MV-4-11 (cell line): ENCODE measurements at places on chromosomes 16 and 17.

GRCh38 chr16:29820730-29821642 is 724 bp downstream of the MVP start:
- DNase-seq, result no peak

GRCh38 chr17:2749058-2749783 is at the start of gene CCDC92B:
CCDC92B (minus strand) TSS chr17:2749652; CDS start chr17:2735145, 14,507 bp downstream.
- no peak for DNase-seq

DNA sequence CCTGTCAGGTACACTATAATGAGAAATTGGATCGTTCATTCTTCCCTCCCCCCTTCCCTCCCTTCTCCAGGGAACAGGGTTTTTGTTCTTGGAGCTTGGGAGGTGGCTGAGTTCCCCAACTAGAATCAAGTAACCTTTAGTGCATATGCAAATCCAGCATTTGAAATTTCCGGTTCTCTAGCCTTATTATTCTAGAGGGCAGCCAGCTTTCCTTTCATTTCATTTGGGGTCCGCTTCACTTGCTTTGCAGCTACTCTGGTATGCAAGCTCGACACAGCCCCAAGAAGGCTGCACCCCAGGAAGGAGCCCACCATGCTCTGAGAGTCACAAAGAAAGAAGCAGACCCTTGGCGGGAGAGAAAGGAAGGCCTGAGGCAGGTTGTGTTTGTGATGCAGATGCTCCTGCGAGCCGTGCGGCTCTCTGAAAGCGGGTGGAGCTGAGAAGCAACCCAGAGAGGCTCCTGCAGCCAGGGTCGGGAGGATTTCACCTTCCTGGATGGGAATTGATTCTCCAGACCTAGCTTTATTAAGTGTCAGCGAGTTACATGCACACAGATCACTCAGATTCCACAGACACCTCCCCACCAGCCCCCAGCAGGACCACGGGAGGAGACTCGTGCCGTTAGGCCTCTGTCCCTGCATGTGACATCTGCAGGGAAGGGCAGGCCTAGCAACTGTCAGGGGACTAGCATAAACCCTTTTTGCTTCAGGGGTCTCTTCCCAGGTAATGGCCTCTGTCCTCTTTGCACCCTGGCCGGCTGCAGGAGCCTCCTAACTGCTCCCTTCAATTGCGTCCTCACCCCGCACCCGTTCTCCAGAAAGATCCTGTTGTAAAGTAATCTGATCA is 34.5 kb downstream of the PMM2 start:
- DNase-seq, result no peak

- DNase-seq, result peak; percentile 70
These were observed 10.7 kb upstream of the MEAK7 start for GRCh38 chr16:84514874-84515835.

- DNase-seq, result peak; percentile 65
These were observed 93.9 kb downstream of the GSG1L start for GRCh38 chr16:27969574-27969973.

- DNase-seq, result no peak
These were observed 228.8 kb downstream of the SLC39A11 start for GRCh38 chr17:72863526-72864211.

- DNase-seq, result no peak
These were observed 13.9 kb upstream of the TMC7 start for GRCh38 chr16:18969855-18970240.

DNA sequence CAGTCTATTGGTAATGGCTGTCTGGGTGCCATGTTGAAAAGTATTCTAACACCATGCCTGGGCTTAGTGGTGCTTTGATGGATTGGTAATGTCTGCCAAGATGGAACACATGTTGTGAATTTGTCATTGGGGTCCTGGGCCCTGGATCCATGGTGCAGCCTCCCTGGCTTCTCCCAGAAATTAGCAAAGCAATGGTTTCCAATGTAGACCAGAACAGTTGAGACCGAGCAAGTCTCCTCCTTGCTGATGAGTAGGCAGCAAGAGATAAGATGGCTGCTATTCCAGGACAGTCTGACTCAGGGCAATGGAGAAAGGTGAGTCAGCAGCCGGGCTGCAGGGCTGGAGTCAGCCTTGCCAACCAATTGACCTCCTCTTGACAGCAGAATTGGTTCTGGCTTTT is 30.8 kb downstream of the GPR139 start:
- peak; percentile 2 for DNase-seq

DNA sequence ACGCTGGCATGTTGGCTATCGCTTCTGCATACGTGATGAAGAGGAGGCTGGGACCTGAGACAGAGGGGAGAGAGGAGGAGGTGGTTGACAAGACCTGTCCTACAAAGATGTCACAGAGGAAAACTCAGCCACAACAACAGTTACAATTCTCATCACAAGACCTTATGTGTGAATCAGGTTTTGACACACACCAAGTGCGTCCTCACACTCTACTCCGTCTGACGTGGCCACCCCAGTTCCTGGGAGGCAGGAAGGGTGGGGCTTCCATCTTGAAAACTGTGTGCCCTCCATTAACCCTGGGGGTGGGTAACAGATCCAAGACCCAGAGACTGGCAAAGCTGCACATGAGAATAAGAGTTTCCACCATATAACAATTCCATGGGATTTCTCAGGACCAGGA is 24.1 kb downstream of the SLC6A4 start:
- DNase-seq, result no peak

- DNase-seq, result no peak
These were observed 250.4 kb upstream of the N4BP1 start for GRCh38 chr16:48860341-48860740.

DNA sequence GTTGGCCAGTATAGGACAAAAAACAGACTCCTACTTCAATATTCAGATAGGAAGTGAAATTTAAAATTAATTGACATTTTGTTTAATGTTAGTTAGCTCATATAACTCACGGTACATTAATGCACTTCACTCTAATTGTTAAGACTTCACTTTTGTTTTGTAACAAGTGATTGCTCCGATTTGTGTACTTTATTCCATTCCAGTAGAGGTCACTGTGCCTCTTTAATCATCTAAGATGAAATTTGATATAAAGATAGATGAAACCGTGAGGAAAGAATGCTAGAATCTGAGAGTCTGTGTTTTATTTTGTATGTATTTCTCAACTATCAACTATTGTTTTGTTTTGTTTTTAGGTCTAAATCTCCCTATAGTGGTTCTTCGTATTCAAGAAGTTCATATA is 29.0 kb downstream of the RBBP6 start:
- no peak for DNase-seq

GRCh38 chr17:76369804-76370203 is 14.6 kb upstream of the SPHK1 start:
- no peak for DNase-seq

GRCh38 chr16:48393485-48394354 is 8.5 kb upstream of the SIAH1 start:
- DNase-seq, result peak; percentile 18

- DNase-seq, result no peak
These were observed 1.2 kb upstream of the MGAT5B start for GRCh38 chr17:76866774-76867577.

DNA sequence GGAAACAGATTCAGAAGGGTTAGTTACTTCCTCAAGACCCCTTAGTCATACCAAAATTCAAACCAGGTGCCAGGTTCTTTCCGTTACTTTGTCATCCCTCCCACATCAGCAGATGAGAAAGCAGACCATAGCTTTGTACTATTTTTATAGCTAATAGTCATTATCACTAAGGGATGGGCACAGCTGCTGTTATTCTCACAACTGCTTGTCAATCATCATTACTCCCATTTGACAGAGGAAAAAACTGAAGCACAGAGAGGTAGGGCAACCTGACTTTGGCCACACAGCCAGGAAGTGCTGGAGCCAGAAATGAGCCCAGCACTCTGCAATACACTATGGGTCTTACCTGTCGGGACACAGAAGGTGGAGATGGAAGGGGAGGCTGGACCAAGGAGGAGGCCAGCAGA is 30.0 kb downstream of the TEKT5 start:
- no peak for DNase-seq

DNA sequence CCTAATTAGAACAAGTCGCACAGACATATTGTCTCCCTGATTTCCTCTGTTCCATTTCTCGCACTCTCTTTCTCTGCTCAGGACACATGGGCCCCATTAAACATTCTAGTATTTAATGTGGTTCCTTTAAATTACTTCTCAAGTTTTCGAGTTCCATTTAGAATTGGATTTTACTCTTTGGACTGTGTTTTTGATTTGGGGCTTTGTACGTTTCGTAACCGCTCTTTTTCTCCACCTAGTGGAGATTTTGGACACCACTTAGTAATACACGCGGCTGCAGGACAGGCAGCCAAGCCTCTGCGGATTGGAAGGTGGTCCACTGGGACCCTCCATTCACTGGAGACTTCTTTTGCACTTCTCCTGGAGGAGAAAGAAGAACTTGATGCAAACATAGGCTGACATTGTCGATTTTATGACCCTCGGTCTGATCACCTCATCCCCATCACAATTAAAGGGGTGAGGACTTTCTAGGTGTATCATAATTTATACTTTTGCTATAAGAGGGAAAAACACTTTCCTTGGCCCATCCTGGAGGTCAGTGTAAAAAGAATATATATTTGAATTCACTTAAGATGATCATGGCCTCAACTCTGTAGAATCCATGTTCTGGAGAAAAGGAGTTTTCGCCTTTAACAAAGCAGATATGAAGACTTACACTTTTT is 85.7 kb downstream of the NOG start:
- DNase-seq, result no peak

DNA sequence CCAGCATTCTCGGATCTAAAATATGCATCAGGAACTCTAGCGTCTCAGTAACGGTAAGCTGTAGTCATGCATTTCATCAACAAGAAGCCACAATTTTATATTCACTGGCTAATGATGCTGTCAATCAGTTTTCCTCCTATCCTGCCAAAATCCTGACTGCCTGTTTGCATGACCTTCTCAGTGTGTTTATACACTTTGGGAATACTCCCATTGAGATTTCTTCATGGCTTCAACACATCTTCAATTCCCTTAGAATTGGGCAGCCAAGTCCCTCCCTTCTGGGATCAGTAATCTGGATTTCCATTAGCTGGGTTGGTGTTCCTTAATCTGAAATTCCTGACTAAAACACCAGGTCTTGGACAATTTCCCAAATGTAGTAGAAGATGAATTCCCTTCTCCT is 348.9 kb upstream of the DYNLRB2 start:
- no peak for DNase-seq

GRCh38 chr16:87581857-87582215 is 20.5 kb upstream of the JPH3 start:
- DNase-seq, result peak; percentile 80

- no peak for DNase-seq
These were observed 58.9 kb downstream of the HS3ST4 start for GRCh38 chr16:25750488-25751216.

- DNase-seq, result no peak
These were observed 305.7 kb downstream of the RBFOX1 start for GRCh38 chr16:7638306-7638705.

DNA sequence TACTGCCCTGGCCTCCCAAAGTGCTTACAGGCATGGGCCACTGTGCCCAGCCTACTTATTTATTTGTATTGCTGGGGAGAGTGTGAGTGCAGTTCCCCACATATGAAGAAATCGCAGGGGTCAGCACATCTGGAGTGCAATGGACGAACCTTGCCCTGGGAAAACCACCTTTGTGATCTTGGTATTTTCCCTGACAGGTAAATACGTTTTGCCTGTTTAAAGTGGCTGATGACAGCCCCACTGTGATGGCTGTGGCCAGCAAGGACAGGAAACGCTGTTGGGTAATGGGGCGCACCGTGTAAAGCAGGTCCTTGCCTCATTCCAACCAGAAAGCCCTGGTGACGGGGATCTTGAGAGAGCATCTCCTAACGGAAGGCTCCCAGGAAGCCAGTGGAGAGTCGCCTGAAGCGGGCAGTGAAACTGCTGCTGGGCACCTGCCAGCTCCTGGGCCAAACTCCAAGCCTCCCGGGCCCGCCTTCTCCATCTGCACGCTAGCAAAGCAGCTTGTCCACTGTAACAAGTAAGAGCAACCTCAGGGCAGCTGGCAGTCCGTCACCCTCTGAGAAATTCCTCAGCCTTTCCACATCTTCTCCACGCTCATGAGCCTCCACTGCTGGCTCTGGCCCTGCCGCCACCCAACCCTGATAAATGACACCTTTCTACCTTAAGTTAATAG is 17.5 kb downstream of the EMC8 start:
- DNase-seq, result no peak

DNA sequence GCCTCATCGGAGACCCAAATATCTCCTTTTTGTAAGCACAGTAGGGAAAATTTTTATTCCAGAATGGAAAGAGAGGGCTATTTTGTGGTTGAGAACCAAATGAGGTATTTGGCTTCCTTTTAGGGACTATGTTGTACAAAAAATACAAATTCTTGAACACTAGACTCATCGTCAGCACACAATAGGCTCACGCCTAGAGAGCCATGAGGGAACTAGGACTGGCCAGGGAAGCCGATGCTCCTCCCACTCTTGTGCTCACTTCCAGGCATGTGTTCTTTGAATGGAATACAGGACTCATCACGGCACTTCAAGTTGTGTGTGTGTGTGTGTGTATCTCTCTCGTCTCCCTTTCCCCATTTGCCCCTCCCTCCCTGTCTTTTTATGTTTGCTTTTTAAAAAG is 17.8 kb upstream of the BLMH start:
- DNase-seq, result no peak

GRCh38 chr17:40921026-40921425 is 16.4 kb downstream of the KRT23 start:
- no peak for DNase-seq

GRCh38 chr16:69465083-69465721 is 40.8 kb downstream of the CYB5B start:
- DNase-seq, result peak; percentile 37

DNA sequence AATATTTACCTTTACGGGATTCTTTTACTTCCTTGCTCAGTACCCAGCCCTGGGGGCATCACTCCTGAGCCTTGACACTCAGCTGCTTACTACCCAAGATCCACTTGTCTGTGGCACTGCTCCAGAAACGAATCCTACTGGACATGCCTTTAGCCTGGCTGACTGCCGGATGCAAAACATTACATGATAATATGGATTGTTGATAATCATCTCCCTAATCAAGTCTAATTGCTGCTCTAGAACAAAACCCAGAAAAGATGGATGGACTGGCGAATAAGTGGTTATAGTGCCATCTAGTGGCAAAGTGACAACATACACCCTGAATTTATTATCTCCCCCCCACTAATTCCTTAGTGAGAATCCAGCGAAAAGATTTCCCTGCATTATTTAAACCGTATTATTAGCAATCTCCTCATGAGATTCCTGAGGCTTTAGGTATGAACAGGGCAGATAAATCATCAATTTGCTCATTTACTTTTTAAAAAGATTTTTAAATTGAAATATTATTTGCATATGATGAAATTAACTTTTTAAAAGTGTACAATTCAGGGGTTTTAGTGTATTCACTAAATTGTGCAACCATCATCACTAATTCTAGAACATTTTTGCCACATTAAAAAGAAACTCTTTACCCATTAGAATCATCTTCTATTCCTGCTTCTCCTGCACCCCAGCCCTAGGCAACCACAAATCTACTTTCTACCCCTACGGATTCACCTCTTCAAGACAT is 61.6 kb downstream of the RGS9 start:
- DNase-seq, result peak; percentile 49

- peak; percentile 90 for DNase-seq
These were observed at the start of gene CORO7 for GRCh38 chr16:4416200-4417032. CORO7 (minus strand) TSS chr16:4416596; CDS start chr16:4416518, 78 bp downstream.

GRCh38 chr16:79723583-79724168 is 123.1 kb upstream of the MAF start:
- no peak for DNase-seq

- DNase-seq, result no peak
These were observed 27.8 kb downstream of the CDH1 start for GRCh38 chr16:68764862-68765261.
